ENCODE measurements at places on chromosomes 3 and 15.

- DNase-seq: no peak
Observed at GRCh38 chr3:134696155-134696554, 45.3 kb upstream of the KY start.

- DNase-seq: no peak
Observed at GRCh38 chr3:47984075-47984728, 32.0 kb downstream of the MAP4 start.

- DNase-seq: no peak
Observed at GRCh38 chr3:102024270-102024904, 175.1 kb downstream of the NFKBIZ start.

DNA sequence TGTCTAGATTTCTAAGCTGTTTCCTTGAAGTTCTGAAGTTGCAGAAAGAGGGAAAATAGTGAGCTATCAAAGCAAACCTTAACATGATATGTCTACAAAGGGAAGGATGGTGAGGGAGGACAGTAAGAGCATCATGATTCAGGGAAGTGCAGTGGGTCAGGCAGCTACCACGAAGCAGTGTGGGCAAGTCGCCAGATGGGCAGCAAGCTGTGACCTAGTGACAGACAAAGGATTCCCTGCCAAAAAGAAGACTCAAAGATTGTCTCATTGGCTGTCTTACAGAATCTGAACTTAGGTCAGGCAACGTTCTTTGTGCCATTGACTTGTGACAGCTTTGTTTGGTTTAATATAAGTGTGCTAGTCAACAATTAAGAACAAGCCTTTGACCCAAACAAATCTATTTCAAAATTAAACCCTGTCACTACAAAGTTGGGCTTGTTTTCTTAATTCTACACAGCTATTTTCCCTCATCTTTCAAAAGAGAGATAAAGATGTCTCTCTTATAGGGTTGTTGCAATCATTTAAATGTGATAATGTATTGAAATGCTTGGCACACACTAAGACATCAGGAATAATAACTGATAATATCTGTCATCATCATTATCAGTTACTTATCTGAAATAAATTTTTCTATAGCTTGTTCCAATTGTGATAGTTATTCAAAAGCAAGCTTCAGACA is 153.3 kb downstream of the ECT2 start:
- no peak for DNase-seq

GRCh38 chr3:4547799-4548198 is 54.7 kb downstream of the ITPR1 start:
- DNase-seq: no peak

GRCh38 chr15:80800067-80800466 is 20.9 kb downstream of the CEMIP start:
- no peak for DNase-seq

DNA sequence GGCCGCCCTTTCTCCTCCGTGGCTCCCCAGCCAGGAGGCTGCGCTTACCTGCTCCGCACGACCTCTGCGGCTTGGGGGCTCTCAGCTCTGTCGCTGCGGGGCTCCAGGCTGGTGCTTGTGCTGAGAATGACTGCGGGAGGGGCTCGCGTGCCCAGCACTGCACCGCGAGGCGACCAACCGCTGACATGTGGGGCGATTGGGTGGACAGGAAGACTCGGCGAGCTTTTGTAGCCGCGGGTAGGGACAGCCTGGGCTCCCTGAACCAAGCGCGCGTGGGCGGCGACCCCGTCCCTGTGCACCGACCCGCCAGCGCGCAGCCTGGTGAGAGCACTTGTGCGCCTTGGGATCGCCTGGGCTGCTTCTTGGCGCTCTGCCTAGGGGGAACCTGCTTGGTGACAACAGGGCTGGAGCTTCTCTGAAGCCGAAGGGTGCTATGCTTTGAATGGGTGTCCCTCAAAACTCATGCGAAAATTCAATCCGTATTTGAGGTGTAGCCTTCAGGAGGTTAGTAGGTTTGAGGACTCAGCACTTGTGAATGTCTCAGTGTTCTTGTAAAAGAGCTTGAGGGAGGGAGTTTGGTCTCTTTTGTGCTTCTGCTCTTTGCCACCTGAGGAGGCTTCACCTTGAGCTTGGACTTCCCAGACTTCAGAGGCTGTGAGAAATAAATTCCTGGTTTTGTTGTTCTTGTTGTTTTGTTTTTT is 50.4 kb downstream of the IL12A start:
- DNase-seq: peak; percentile 16

DNA sequence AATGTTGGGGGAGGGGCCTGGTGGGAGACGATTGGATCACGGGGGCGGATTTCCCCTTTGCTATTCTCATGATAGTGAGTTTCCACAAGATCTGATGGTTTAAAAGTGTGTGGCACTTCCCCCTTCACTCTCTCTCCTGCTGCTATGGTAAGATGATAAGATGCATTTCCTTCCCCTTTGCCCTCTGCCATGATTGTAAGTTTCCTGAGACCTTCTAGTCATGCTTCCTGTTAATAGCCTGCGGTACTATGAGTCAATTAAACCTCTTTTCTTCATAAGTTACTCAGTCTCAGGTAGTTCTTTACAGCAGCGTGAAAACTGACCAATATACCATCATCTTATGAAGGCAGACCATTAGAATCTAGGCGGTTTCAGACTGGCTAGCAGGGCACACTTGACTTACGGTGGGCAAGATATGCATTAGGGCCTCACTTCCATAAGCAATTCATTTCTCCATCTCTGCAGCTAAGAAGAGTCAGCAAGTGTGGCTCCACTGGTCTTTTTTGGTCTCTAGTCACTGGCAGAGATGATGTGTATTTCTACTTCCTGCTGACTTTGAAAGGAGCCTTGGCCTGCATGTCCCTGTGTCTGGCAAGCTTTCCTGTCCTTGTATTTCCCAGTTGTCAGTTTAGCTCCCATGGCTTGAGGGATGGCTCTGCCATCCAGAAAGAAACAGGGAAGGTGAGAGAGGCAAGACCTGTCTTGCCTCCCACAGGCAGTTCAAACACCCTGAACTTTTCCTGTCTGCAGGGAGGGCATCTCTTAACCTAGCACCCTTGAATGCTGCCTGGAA is 109.0 kb upstream of the ADAMTS9 start:
- DNase-seq: no peak

- no peak for DNase-seq
Observed at GRCh38 chr15:38307251-38307650, 54.6 kb downstream of the SPRED1 start.

GRCh38 chr3:158095111-158095813 is 11.0 kb downstream of the SHOX2 start:
- no peak for DNase-seq

DNA sequence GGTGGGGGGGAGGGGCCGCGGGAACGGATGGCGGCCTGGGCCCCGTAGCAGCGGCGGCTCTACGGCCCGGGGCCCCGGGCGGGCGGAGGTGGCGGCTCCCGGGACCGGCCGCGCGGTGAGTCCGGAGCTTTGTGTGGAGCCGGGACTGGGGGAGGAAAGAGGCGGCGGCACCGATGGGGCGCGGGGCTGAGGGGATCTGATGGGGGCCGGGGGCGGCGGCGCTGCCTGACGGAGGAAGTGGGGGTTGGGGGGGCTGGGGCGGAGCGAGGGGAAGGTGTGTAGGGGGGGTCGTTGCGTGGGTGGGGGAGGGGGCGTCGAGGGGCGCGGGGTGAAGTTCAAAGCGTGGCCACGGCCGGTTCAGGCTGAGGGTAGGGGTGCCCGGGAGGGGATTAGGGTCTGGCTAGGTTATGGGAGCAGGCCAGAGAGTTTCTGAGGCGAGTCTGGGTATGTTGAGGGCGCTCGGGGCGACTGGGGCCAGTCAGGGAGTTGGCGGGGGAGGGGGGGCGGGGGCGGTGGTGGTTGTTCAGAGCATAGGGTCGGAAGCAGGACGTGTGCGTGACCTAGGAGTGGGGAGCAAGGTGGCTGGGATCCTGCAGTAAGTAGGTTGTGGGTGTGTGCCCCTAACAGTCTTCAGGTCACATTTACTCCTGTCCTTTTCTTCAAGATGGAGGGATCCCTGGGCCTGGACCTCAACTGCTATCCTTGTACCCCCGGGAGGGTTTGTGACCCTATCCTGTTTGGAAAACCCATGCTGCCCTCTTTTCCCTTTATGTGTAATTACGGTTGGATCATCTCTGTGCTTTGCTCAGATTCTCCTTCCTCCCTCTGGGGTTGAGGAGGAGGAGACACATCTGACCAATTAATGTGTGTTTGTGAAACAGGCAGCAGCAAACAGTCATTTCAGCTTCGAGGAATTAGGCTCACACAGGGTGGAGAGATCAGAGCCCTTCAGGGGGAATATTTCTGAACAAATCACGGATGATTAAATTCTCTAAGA is 644 bp downstream of the ZNF609 start:
- peak; percentile 26 for DNase-seq

- DNase-seq: no peak
Observed at GRCh38 chr3:187150599-187150998, 11.3 kb upstream of the RPL39L start.

GRCh38 chr15:69104050-69104750 is 56.2 kb upstream of the GLCE start:
- DNase-seq: no peak

DNA sequence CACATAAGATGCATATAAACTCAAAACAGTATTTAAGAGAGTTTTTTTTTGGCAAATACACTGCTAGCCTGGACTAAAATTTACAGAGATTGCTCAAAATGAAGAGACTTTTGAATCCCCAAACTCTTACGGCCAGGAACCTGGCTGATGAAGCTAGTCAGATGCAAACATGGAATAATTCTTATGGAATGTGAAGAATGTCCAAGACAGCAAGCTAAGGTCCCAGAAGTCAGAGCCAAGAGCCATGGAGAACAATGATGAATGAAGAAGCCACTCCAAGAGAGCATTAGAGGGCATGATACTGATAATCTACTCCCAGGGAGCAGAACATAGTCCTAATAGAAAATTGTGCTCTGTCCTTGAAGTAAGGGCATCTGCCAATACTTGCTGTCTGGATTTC is 705.5 kb downstream of the DIPK2A start:
- no peak for DNase-seq

DNA sequence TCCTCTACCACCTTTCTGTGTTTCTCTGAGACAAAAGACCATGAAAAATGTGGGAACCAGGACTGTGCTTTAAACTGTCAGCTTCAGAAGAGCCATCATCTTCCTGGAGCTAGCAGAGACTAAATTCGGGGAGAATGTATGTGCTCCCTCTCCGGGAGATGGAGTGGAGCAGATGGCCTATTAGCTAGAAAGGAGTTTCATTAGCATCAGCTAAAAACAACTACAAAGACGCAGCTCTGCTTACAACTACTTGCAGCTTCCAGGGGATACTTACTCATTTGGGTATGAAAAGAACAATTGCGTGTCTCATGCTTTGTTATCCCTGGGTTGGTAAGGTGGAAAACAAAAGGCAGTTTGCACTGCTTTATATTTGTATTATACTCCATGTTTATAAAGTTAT is 159.6 kb downstream of the MFSD1 start:
- DNase-seq: no peak

- no peak for DNase-seq
Observed at GRCh38 chr15:93223803-93224202, 134.8 kb upstream of the RGMA start.

- DNase-seq: no peak
Observed at GRCh38 chr3:120181632-120182031, 87.4 kb upstream of the GSK3B start.

GRCh38 chr3:194275721-194276120 is 75.4 kb downstream of the CPN2 start:
- DNase-seq: no peak

- DNase-seq: no peak
Observed at GRCh38 chr15:92892201-92892555, 7.9 kb upstream of the CHD2 start.

DNA sequence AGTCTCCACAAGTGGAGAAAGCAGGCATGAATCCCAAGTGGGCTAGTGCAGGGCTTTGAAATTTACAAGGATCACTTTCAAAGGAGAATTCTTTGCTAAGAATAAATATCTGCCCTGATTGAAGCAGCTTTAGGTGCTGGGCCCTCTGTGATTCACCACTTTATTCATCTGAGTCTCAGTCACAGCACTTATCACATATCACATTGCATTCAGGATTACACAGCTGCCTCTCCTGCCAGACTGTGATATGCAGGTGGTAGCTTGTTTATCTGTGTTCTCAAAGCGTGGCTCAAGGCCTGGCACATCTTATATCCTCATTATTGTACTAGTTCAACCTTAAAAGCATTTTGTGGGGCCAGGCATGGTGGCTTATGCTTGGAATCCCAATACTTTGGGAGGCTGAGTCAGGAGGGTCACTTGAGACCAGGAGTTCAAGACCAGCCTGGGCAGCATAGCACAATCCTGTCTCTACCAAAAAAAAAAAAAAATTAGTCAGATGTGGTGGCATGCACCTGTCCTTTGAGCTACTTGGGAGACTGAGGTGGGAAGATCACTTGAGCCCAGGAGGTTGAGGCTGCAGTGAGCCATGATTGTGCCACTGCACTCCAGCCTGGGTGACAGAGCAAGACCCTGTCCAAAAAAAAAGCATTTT is 156.9 kb upstream of the EIF1B start:
- DNase-seq: no peak

DNA sequence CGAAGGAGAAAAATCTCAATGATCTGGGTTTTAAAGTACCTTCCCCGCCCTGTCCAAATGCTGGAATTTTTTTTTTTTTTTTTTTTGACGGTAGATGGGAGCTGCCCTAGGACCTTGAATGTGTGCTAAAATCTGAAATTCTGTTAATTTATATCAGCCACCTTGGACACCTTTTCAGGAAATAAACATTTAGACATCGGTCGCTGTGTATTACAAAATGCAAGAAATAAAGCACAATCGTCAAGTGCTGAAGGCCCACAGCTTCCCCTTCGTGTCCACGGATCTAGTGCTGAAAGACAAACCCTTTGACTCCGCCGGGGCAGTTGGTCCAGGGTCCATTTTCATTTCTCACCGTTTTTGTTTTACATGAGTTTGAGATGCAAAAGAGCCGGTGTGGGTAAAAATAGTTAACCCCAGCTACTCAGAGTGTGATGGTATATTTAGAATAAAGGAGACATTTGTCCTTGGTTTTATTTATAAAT is 90.2 kb upstream of the CHD2 start:
- DNase-seq: no peak

DNA sequence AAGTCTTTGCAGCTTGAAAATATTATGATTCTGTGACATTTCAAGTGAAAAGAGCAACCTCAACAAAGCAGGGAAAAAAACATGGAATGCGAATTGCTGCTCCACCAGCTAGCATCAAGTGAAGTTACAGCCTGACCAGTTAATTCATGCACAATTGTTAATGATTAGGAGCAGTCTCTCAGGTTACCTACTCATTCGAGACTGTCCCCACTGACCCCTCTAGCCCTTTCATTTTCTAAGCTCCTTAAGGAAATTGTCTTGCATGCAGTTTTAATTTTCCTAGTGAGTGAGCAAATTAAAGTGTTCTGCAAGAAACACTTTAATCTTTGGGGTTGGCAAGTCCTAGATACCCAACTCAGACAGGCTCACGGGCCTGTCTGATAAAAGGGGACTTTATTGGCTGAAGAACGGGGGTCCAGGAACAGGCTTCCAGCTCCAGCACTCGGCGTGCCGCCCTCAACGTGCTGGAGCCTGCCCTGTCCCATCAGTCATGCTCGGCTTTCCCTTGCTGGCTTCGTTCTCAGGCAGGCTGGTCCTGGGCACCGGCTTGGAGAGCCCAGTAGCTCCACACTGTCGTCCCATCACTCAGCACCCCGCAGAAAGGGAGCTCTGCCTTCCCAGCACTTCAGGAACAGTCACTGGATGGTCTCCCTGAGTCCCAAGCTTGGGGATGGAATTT is 18.3 kb downstream of the PODXL2 start:
- DNase-seq: no peak

- DNase-seq: no peak
Observed at GRCh38 chr15:65655457-65655856, 33.7 kb downstream of the SLC24A1 start.

Measured in HEK293T (cell line).